ENCODE measurements at places on chromosomes 11 and 22.

GRCh38 chr11:30753504-30753903 is 167.4 kb upstream of the MPPED2 start:
- no peak for DNase-seq

DNA sequence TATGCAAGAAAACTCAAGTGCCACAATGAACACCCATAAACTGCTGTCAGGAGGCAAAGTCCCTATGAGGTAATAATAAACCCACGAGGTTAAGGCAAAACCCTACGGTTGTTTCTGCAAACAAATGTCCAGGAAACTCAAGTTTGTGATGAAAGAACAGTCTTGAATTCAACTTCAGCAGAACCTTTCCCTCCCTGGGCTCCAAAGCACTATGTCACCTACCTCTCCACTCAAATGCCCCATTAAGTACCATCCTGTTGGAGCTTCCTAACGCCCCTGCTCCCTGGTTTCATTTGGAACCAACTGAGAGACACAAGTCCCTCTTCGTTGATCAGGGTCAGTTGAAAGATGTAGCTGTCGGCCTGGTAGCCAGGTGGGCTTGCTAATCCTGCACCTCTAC is 2.6 kb upstream of the C11orf91 start:
- DNase-seq = no peak

DNA sequence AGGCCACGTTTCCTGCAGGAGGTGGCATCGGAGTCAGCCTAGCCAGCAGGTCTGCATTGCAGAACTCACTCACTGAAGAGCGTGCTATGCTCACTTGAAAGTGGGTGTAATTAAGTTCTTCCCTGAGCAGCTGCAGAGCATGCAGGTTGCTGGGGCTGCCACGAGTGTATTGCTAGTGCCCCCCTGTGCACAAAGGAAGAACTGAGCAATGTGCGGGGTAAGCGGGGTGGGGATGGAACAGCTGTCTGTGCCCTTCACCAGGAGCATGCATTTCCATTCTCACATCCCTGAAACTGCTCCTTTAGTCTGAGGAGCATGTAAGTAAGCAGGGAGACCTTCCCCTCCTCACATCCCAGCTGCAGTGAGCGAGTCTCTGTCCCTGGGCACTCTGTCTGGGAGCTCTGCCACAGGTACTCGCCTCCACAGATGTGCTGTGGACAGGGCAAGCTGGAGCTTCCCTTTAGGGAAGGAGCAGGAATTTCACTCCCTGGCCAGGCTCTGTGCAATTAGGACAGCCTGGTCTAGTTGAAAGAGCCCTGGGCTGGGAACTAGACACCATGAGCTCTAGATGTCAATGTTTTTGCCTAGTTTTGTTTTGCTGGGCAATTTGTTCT is 1031.8 kb downstream of the NTM start:
- no peak for DNase-seq

GRCh38 chr22:44245867-44246266 is 65.1 kb downstream of the PARVG start:
- no peak for DNase-seq

GRCh38 chr11:8812438-8812837 is 98.6 kb upstream of the AKIP1 start:
- DNase-seq = no peak

DNA sequence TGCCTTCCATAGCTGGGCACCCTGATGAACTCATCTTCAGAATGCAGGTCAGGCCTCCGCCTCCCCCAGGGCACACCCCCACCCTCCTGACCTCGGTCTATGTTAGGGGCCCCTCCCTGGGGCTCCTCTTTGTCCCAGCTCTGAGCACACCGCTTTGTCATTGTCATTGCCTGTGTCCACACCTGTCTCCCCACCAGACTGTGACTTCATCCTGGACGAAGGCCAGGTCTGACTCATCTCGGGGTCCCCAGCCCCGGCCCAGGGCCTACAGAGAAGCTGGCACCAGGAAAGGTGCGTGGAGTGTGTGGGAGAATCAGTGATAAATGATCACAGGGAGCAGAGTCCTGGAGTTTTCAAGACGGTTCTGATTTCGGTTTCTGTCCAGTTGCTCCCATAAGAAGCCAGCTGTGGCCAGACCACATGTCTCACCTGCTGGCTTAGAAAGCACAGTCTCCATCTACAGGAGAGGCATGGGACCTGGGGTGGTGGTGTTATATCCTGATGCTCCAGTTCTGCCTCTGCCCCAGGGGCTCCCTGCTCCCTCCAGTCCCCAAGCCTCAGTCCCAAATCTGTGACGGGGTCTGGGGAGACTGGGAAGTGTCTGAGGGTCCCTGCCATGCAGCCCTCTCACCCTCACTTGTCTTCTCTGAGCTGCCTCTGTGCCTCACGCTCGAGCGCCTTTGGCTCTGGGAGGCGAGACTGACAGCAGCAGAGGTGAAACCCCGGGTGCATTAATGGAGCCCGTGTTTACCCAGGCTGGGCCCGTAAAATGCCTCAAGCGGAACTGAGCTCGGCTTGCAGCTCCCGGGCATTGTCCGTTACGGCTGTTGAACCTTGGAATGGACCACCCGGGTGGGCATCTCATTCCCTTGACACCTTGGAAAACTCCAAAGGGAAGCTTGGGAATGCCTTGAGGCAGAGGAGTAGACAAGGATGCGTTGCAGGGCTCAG is 85.5 kb upstream of the WNT11 start:
- DNase-seq = no peak

GRCh38 chr22:49825944-49826602 is 1.6 kb downstream of the BRD1 start:
- peak; percentile 55 for DNase-seq

DNA sequence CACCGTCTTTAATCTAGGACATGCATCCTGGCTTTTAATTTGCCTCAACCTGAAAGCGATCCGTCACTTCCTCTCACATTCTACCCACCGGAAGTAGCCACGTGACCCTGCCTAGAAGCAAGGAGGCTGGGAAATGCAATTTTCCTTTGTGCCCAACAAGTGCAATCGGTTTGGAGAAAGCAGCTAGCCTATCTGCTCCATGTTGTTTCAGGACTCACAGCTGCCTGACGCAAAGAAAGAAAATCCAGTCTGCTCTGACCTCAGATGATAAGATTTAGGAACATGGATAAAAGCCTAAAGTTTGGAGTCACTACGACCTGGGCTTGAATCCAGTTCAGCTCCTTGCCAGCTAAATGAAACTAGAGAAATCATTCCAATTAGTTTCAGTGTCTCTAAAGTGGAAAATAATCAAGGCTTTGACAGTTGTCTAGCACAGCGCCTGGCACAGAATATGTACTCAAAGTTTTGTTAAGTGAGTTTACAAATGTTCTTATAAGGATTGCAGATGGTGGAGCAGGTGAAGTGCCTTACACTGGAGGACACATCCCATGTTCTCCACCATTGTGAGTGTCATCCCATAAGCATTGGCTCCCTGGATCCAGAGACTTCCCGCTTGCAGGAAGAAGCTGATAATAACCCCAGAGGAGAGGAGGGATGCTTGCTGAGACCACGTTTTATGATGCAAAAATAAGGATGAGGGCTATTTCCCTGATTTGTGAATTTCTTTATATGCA is 553.7 kb downstream of the MN1 start:
- no peak for DNase-seq

DNA sequence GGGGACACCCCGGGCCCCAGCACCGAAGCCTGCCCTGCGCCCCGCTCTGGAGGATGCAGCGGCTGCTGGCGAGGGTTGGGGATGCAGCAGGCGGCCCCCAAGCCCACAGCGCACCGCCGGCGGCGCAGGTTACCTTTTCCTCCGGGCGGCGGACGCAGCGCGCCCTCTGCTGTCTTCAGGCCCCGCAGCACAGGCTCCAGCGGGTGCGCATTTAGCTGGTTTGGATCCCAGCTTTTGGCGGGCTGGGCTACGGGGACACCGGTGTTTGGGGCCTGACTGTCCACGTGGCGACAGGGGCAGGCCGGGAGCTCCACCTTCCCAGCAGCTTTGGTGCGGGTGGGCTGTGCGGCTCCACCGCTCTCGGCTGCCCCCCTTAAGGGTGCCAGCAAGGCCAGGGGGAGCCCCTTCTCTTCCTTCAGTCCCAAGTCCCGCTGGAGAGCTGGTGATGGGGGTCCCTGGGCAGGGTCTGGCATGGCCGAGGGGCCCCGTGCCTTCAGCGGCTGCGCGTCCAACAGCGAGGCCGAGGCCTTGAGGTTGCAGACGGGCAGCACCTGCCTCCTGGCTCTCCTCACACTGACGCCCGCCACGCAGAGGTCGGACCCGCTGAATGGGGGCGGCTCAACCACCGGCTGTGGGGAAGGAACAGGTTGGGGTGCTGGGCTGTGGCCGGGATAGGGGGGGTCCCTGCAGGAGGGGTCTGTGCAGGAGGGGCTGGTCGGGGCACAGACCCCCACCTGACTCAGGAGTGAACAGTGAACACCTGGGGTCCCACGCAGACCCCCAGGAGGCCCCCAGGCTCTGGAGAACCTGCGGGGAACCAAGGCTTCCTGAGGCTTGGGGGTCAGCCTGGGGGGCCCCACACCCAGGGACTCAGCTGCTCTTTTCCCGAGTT is 18.0 kb upstream of the IL17REL start:
- peak; percentile 81 for DNase-seq

DNA sequence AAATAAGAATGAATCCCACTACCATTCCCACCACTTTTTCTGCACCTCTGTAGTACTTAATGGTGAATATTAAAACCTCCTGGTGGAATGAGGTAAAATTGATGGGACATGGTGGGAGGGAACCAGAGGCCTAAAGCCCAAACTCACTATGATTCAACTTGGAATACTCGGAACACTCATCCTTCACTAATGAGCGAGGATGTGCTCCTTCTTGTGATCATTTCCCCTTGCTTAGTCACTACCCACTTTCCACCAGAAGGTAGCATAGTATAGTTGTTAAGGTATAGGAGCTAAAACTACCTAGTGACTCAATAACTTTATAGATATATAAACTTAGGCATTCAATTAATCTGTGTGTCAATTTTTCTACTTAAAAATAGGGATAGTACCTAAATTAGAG is 728.9 kb downstream of the OPCML start:
- no peak for DNase-seq

Data from stimulated activated CD4-positive, alpha-beta T cell treated with anti-CD3 and anti-CD28 coated beads, Interleukin-2, amount 100 ng/mL, for 4 hours (primary cell).